Fibroblast of pulmonary artery (primary cell): ENCODE measurements at places on chromosomes 1 and 21.

- no peak for DNase-seq
These were observed 261.0 kb downstream of the DYRK1A start for GRCh38 chr21:37627561-37627960.

GRCh38 chr21:45386728-45387371 is 18.1 kb upstream of the COL18A1 start:
- DNase-seq, result peak; percentile 89

- DNase-seq, result no peak
These were observed at the start of gene FCER1G for GRCh38 chr1:161215076-161215475. FCER1G (plus strand) TSS chr1:161215295; CDS start chr1:161215322, 27 bp downstream.

DNA sequence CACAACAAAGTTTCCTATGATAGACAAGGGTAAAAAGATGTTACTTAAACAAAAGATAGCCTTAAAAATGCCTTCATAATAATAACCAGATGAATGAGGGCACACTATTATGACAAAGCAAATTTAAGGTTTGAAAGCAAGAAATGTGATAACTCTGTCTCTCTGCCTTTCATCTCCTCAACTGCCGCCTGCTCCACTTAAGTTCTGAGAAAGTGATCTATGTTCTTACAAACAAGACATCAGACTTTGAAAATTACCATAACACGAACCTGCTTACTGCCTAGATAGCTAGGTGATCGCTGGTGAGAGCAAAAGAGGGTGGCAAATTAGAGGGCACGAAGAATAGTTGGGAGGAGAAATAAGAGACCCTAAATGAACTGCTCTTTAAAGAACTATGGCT is 13.2 kb downstream of the C21orf91 start:
- DNase-seq, result no peak

- no peak for DNase-seq
These were observed 25.0 kb downstream of the PTPN22 start for GRCh38 chr1:113846391-113847035.

- DNase-seq, result no peak
These were observed 32.6 kb upstream of the SELENON start for GRCh38 chr1:25767437-25767770.

GRCh38 chr21:26883768-26884167 is 38.6 kb upstream of the ADAMTS1 start:
- DNase-seq, result peak; percentile 24

DNA sequence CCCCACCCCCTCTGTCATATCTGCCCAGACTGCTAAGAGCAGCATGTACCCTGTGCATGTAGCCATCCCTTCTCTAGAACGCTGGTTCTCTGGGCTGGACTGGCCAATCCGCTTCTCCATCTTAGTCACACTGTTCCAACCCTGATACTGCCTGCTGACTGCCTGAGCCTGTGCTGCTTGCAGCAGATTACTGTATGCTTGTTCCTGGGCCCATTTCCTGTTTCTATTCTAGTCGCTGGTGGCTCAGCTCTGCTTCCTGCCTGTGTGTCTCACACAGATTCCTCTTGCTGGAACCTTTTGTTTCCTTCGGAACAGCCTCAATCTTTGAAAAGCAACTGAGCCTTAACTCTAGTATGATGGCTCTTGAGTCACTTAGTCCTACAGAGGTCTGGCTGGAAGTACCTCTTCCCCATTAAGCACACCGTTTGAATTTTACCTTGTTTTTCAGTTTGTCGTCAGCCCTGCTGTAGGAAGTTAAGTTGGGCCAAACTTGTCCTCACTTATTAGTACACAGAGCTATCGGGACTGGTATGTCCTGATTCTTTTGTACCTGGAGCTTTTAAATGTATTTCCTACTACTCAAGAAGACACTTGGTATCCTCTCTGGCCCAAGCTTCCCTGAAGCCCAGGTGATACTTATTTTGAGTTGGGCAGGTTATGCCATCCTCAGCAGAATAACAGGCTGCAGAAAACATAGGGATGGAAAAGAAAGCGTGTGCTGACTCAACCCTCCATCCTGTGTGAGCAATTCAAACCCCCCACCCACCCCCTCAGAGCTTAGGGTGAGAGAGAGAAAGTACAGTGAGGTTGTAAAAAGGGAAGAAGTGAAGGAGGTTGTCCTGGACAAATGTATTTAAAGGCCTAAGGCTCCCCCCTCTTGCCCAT is 43.4 kb upstream of the PIGV start:
- peak; percentile 95 for DNase-seq

DNA sequence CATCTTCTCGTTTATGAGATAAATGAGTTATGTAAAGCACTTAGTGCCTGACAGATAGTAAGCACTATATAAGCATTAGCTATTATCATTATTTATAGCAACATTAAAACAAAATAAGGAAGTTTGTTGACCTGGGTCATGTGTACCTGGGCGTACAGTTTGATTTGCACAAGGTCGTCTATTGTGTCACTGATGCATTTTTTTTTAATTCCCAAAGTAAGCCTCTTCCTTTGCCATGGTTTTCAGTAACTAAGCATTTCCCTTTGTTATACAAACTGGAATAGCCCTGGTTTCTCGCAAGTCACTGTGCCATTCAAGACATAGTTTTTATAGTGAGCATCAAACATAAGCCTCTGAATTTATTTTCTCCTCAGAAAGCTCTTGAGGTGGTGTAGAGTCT is 72.2 kb downstream of the CACHD1 start:
- no peak for DNase-seq

GRCh38 chr1:193581341-193581740 is 394.9 kb upstream of the B3GALT2 start:
- no peak for DNase-seq

- DNase-seq, result no peak
These were observed 862.6 kb downstream of the USP25 start for GRCh38 chr21:16592381-16592780.

DNA sequence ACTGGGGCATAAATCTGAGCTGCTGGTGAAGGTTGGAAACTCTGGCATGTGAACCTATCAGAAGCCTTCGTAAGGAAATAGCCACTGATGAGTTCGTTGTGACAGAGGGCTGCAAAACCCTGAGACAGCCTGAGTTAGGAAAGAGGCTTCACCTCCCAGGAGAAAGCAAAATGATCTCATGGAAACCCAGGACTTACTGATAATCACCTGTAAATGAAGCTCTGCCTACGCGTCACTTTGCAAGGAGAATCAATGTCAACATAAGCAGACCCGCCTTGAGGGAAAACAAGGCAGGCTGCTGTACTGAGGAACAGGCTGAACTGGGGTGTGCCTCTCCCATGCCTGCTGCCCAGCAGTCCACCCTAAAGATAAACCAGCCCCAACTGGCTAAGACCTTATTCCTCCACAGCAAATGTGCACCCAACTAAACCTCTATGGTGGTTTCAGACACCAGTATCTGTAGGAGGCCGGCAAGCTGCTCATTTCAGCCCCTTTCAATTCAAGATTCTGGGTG is 46.8 kb upstream of the SLC44A3 start:
- no peak for DNase-seq

- peak; percentile 35 for DNase-seq
These were observed 1.5 kb downstream of the AK4 start for GRCh38 chr1:65149351-65150107.

- DNase-seq, result peak; percentile 22
These were observed at the start of gene CSMD2 for GRCh38 chr1:34164771-34165391. CSMD2 (minus strand) TSS chr1:34165230; CDS start chr1:34165097, 133 bp downstream.

DNA sequence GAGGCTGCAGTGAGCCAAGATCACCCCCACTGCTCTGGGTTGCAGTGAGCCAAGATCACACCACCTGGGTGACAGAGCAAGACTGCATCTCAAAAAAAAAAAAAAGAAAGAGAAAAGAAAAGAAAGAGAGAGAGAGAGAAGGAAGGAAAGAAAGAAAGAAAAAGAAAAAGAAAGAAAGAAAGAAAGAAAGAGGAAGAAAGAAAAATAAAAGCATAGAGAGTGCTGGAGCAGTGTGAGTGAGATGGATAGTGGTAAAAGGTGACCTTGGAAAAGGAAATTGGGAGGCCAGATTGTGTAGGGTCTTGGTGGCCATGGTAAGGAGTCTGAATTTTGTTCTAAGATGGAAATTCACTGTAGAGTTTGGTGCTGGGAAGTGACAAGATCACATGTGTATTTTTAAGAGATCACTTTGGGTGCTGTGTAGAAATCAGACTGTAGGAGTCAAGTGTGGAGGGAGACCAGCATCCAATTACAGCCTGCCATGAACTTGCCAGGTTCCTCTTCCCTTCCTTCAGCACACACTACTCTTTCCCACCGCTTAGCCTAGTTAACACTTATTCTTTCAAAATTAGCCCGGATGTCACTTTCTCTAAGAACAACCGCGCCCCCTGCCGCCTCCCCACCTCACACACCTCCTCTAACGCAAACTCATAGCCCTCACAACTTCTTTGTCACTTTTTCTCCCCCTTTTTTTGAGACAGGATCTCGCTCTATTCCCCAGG is 17.9 kb downstream of the MTX1 start:
- peak; percentile 77 for DNase-seq

DNA sequence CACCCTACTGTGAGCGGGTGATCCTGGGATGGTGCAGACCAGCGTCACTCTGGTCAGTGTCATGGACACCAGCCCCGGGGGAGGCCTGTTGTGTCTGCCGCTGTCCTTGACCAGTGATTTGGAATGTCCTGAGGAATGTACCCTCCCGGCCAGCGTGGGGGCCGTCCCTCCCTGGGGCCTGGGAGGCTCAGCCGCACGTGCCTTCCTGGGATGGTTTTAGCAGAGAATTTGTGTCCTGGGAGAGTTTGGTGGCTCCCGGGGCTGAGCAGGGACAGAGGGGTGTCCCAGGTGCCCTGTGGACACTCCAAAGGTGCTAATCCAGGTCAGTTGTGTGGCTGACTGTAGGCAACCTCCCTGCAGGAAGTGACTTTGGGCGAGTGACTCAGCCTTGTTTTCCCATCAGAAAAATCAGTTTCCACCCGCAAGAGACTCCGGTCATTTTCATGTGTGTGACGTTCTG is 6.2 kb downstream of the ARHGEF16 start:
- peak; percentile 22 for DNase-seq

DNA sequence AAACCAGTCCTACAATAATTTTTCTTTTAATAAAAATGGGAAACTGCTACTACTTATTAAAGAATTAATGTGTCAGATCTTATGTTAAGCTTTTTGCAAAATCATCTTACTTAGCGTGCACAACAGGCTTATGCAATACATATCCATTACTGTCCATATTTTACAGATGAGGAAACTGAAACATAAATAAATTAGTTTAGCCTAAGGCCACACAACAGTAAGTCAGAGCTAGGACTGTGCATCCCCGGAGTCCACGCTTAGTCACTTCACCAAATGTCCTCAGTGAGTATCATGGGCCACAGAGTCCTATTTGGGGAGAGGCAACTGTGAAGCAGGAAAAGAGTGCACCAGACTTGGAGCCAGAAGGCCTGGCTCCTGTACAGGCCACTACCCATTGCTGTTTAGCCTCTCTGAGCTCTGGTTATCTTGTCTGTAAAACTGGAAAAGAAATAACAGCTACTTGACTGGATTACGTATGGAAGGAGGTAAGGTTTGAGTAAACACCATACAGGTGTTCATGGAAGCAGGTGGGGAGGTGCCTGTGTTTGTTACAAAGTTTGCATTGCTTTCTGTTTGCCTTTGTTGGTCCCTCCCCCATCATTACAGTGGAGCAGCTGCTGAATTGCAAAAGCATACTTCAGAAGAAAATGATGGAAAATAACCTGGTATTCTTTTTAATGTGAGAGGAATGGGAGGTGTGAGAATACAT is 192.8 kb downstream of the FCRL5 start:
- DNase-seq, result no peak

- no peak for DNase-seq
These were observed 4.7 kb upstream of the ZSWIM5 start for GRCh38 chr1:45211076-45211475.

GRCh38 chr1:54297596-54298283 is 97.8 kb downstream of the MRPL37 start:
- DNase-seq, result peak; percentile 31

DNA sequence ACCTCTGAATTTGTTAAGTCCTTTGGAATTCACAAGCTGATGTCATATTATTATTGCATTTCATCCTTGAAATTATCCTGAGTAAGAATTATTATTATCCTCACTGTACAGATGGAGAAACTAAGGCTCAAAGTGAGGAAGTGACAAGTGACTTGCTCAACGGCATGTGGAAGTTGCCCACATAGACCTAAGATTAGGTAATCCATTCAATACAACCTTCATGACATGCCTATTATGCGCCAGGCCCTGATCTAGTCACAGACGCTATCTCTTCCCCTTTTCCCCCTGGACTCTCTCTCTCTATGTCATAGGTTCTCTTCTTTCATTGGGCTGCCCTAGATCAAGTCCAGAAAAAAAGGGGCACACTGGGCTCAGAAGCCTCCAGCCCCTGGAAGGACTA is 84.9 kb upstream of the KCNK2 start:
- DNase-seq, result no peak

DNA sequence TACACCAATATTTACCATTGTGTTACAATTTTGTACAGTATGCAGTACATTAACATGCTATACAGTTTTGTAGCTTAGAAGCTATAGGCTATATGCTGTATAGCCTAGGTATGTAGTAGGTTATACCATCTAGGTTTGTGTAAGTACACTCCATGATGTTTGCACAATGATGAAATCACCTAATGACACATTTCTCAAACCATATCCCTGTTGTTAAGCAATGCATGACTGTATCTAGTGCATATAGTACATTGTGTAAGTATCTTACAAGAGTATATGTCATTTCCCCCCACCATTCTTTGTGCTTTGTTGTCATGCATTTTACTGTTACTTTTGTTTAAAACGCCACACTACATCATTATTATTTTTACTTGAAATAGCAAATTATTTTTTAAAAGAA is 65.7 kb upstream of the RNF11 start:
- peak; percentile 78 for DNase-seq
